ENCODE measurements at places on chromosomes 11 and 22.
A peak's percentile ranks its signal among the peaks of the same experiment; 100 is the strongest.

- peak; percentile 94 for DNase-seq
Observed at GRCh38 chr11:96237766-96238266, 105.2 kb downstream of the MAML2 start.

DNA sequence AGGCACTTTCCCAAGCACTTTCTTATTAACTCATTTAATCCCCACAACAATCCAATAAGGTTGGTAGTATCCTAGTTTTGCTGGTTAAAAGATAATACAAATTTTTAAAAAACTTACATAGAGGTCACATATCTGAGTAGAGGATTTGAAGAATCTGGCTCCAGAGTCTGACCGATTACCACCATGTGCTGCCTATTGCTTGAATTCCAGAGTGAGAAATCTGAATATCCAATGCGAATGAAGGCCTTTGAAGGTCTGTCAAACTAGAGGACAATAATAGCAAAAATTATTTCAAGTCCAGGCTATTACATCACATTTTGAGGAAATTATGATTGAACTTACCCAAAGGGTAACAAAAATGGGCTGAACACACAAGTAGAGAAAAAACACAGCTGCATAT lies 77.8 kb upstream of the BIRC3 start:
- no peak for DNase-seq

GRCh38 chr11:119483341-119483880 lies 60.4 kb upstream of the THY1 start:
- DNase-seq = no peak

GRCh38 chr11:45185228-45185729 lies 38.8 kb downstream of the PRDM11 start:
- no peak for DNase-seq

- no peak for DNase-seq
Observed at GRCh38 chr11:6240781-6241180, 1.9 kb downstream of the CNGA4 start.

- no peak for DNase-seq
Observed at GRCh38 chr11:24324211-24324610, 172.6 kb upstream of the LUZP2 start.

Data from NCI-H1105 (cell line).